Adrenal gland (tissue), 19 donors: ENCODE measurements at places on chromosomes 2 and 18.
A peak's percentile ranks its signal among the peaks of the same experiment; 100 is the strongest.

DNA sequence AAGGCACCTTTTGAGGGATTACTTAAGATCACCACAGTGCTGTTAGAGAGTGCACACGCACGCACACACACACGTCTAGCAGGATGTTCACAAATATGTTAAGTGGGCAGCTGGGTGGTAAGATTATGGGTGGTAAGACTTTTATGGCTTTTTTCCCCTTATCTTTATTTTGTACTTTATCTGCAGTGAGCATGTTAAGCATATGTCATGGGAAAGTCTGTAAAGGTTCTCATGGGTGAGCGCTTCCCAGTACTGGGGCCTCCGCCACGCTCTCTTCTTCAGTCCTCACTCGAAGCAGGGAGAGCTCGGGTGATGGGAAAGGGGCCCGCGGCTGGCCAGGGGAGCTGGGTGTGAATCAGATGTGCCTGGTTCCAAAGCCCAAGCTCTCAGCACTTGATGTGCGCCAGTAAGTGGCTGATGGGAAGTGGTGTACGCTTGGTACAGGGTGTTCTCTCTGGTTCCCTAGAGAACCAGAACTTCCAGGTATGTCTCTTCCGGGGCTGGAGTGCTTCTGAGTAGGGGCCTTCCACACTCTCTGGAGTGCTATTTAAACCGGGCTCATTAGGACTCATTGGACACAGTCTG, 83.9 kb upstream of the YWHAQ start:
- DNase-seq, result no peak

DNA sequence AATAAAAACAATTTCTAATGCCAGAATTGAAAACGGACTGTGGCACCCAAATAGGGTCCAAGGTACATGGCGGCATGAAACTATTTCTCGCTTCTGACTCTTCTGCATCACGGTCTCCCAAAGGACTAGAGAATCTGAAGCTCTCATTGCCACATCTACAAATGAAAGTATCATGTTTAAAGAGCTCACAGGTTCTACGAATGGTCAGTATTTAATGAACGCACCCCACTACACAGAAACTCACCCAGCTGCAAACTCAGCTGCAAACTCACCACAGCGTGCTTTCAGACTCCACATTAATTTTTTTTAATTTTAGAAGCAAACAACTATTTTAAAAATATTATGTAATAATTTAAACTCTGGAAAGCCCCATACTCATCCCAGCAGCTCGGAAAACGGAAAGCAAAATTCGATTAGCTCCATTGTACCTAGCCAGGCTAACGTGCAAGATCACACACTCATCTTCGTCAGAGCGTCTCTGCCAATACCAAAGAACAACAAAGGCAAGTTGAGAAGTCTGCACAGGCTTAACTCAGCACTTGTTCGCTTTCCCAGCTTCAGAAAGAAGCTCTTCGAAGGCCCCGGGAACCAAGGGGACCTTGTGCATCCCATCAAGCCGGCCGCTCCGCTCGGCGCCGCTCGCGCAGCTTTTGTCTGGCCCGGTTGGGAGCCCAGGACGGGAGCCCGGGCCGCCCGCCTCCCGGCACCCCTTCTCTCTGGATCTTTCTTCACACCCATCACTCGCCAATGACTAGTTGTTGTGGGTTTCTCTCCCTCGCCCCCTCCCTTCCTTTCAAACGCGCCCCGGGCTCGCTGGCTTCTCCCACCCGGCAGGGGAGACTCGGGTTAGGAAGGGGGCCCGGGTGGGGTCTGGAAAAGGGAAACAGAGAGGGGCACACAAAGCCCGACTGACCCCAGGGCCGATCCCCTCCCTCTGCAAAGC, 785 bp downstream of the CLASP1 start:
- DNase-seq, result peak; percentile 61

DNA sequence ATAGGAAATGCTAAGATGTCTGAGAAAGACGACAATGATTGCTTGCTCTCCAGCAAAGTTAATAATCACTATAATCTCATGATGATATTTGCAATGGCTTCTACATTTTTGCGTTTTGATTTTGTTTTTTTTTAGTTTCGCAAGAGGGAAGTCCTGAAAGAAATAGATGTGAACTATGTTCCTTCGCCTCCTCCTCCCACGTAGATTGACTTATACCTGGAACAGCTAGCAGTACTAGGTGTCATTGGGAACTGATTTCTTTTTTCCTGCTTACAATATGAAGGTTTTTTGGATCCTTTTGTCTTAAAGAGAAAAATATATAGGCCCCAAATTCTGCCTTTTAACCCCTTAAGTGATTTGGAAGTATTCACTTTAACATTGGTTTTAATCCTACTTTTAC, 26.7 kb downstream of the ITPRID2 start:
- no peak for DNase-seq

DNA sequence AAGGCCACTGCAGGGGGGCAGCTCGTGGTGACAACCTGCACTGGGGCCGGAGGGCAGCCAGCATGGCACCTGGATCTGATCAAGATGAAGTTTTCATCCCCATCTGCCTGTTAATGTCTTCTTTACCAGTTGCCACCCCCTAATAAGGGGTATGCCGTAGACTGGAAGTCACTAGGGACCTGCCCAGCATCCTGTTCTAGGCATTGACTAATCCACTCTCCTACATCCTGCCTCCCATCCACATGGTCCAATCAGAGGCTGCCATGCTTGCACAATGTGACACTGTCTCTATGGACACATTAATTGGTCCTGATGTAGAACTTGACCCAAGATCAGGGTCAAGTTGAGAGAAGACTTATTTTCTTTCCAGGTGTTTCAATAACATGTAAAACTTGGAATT, 95.1 kb upstream of the LCLAT1 start:
- no peak for DNase-seq

GRCh38 chr2:54237428-54237827, 18.6 kb downstream of the TSPYL6 start:
- DNase-seq, result no peak

GRCh38 chr2:235555371-235555770, 61.5 kb downstream of the AGAP1 start:
- peak; percentile 24 for DNase-seq

DNA sequence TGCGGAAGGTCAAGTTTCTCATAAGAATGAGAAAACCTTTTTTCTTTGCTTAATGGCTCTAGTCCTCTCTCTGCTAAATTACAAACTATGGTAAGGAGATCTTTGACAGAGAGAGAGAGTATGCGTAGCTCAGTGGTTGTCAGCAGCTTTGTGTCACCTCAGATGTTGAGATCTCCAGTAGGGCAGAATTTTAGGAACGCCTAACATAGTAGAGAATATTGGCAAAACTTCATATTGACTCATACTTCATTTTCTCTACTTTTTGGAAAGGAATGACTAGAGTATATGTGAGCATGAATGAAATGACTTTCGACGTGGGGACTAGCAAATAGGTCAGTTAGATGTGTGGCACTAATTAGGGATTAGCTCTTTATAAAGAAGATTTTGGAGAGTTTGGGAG, 64.0 kb downstream of the WDR7 start:
- no peak for DNase-seq

DNA sequence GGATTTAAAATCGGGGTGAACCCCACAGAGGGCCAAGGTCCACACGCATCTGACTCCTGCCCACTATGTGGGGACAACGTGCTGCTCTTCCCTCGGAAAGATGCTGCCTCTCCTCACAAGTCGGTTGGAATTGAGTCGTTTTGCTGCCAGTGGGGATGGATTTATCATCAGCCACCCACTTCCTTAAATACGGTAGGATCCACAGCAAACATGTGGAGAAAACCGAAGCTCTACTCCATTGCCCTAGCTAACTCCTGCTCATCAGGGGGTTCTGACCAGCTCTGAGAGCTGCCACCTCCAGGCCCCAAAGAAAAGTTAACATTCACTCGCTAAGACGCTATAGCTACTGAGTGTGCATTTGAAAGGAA, 80.9 kb downstream of the CHRNA1 start:
- no peak for DNase-seq

- DNase-seq, result no peak
These were observed 4.9 kb downstream of the DES start for GRCh38 chr2:219422952-219423534.

- peak; percentile 31 for DNase-seq
These were observed 106.9 kb downstream of the FBXO15 start for GRCh38 chr18:74040459-74041332.
